ENCODE measurements at places on chromosomes 5 and 9.

GRCh38 chr5:39427229-39427628 is 2.4 kb upstream of the DAB2 start:
- no peak for DNase-seq

DNA sequence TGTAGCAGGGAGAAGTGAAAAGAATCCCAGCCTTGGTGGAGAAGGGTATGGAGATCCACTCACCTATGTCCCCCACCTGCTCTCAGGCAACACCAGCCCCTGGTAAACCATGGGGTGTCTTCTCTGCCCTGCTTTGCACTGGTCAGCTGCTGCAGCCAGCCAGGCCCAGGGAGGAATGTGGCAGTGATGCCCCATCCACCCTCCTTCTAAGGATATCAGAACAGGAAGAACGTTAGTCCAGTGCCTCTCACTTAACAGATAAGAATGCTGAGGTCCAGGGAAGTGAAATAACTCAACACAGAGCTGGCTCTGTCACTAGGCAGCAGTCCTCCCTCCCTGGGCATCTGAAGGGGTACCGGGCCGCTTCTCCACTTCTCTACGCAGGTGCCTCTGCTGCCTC is 9.7 kb upstream of the PPIC start:
- no peak for DNase-seq

DNA sequence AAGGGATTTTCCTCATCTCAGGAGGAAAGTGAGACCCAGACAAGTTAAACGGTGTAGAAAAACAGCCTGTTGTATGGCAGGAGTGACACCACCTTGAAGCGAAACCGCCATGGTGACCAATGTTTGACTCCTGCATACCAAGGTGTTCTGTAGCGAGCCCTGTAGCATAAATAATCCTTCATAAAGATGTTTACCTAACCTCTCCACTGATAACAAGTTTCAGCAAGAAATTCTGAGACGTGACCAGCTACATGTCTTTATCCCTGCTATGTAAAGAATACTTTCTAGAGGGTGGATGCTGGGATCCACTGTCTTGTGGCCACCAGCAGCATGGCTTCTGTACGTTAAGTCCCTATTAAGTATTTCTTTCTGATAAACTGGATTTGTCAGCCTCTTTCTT is 148.1 kb downstream of the MPDZ start:
- DNase-seq, result no peak

DNA sequence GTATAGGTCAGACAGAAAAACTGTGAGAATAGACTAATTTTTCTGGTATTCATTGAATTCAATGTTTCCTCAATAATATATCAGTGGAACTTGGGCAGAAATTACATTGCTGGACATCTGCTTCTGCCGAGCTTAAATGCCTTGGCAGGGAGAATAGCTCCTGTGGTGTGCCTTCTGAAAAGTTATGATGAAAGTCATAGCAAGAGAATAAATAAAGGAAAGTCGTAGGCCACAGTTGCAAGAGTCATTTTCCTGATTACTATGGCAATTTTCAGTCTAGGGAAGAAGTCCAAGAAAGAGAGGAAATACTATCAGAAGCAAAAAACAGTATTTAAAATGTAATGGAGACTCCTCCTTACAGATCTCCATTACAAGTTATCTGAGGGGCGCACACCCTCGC is 1596.1 kb upstream of the WWC1 start:
- DNase-seq, result no peak

- DNase-seq, result no peak
Measured at GRCh38 chr5:156414391-156414790, 87.4 kb downstream of the SGCD start.

DNA sequence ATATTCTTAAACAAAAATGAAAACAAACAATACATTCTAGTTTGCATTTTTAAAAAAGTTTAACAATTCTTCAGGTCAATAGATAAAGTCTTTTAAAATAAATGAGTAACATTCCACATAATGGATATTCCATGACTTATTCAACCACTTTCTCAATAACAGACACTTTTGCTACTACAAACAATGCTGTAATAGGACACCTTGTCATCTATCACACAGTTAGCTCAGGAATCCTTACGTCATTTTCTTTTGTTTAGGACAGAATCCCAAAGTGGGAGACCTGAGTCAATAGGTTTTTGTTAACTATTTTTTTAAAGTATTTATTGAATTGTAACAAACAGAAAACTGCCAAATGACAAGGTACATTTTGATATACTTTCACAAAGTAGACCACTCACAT is 72.5 kb downstream of the CEP120 start:
- DNase-seq, result no peak

GRCh38 chr9:121302786-121303185 is 34.8 kb downstream of the GSN start:
- no peak for DNase-seq

GRCh38 chr5:16679190-16679589 is 62.4 kb upstream of the RETREG1 start:
- DNase-seq, result no peak

GRCh38 chr9:110821064-110821463 is 152.5 kb downstream of the MUSK start:
- DNase-seq, result no peak

DNA sequence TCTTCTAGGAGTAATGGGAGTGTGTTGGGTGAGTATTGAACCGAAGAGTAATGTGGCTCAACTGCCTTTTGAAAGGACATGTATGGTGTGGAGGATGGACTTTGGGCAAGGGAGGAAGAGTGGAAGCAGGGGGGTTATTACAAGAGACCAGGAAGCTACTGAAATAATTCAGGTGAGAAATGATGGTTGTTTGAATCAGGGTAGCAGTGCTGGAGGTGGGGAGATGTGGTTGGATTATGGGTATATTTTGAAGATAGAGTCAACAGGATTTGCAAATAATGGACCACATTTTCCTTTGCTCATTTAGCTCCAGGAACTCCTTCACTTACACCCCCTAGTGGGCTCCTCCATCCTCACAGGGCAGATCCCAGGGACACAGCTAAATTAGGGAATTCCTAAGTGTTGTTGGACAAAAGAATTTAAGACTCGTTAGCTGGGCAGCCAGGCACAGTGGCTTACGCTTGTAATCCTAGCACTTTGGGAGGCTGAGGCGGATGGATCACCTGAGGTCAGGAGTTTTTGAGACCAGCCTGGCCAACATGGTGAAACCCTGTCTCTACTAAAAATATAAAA is 1.2 kb upstream of the SLC4A9 start:
- DNase-seq, result peak; percentile 89

- DNase-seq, result no peak
Measured at GRCh38 chr5:13359344-13359743, 585.1 kb downstream of the DNAH5 start.

GRCh38 chr5:157265714-157266285 is at the start of gene CYFIP2:
Gene CYFIP2, plus strand, starts transcription at chr5:157266123. Its CDS starts 19,239 bp downstream, at chr5:157285362.
- DNase-seq, result peak; percentile 74

- no peak for DNase-seq
Measured at GRCh38 chr9:88826771-88827181, 164.5 kb upstream of the S1PR3 start.

DNA sequence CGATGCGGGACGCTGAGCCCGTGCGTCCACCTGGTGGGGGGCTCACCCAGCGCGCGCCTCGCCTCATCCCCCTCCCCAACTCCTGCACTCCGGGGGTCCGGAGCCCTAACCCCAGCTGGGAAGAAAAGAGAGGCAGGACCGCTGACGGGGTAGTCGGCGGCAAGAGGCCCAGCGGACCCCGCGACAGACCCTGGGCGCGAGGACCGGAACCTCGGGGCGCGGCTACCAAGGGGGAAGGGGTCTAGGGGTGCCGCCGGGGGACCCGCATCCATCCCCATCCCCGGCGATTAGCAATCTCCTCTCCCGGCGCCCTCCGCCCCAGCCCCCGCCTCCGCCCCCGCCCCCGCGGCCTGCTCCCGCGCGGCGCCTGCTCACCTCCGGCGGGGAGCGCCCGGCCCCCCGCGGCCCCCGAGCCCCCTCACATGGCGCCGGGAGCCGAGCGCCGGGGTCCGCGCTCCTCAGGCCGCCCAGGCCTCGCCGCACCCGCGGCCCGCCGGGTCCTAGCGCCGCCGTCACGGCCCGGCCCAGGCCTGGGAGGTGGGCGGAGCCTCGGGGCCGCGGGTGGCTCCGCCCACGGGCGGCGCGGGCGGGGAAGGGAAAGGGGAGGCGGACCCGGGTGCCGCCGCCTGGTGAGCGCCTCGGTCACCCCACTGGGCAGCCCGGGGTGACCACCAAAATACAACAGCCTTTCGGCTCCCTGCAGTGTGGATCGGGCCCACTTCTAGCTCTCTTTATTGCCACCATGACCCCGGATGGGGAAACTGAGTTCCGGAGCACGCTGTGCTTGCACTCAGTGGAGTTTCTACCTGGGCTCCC is at the start of gene ST6GALNAC6:
Gene ST6GALNAC6, minus strand, starts transcription at position 476 of the 816 bp plus-strand sequence. CDS start 1,622 bp downstream, outside the sequence.
- DNase-seq, result peak; percentile 68

GRCh38 chr5:17359451-17360011 is 138.5 kb upstream of the TAF11L2 start:
- DNase-seq, result no peak

DNA sequence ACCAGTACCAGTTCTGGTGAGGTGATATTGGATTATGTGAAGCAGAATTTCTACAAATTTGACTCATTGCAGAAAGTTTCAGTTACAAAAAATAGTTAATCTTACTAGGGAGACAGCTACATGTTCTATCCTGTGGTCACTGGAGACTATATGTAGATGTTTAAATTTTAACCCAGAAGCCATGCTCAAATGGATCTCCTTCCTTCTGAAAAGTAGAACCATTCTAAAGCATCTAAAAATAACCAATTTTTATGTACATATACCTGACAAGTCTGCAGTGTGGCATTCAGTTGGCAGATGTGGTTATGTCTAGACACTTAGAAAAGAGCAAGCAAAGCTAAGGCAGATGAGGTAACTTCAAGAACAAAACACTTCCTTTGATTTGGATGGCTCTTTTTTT is 65.5 kb upstream of the POU4F3 start:
- no peak for DNase-seq

GRCh38 chr5:172765766-172766286 is 5.2 kb downstream of the DUSP1 start:
- DNase-seq, result no peak

GRCh38 chr5:114859438-114859735 is 310.3 kb downstream of the TRIM36 start:
- no peak for DNase-seq

GRCh38 chr5:18032744-18033143 is 398.5 kb downstream of the TAF11L14 start:
- DNase-seq, result no peak

- DNase-seq, result no peak
Measured at GRCh38 chr5:145554399-145554798, 280.7 kb downstream of the PRELID2 start.

- DNase-seq, result no peak
Measured at GRCh38 chr9:116721944-116722343, 34.8 kb downstream of the TRIM32 start.

GRCh38 chr9:133839822-133840329 is 101.7 kb upstream of the SARDH start:
- peak; percentile 86 for DNase-seq

GRCh38 chr9:72424131-72424530 is 59.1 kb upstream of the ZFAND5 start:
- DNase-seq, result no peak

DNA sequence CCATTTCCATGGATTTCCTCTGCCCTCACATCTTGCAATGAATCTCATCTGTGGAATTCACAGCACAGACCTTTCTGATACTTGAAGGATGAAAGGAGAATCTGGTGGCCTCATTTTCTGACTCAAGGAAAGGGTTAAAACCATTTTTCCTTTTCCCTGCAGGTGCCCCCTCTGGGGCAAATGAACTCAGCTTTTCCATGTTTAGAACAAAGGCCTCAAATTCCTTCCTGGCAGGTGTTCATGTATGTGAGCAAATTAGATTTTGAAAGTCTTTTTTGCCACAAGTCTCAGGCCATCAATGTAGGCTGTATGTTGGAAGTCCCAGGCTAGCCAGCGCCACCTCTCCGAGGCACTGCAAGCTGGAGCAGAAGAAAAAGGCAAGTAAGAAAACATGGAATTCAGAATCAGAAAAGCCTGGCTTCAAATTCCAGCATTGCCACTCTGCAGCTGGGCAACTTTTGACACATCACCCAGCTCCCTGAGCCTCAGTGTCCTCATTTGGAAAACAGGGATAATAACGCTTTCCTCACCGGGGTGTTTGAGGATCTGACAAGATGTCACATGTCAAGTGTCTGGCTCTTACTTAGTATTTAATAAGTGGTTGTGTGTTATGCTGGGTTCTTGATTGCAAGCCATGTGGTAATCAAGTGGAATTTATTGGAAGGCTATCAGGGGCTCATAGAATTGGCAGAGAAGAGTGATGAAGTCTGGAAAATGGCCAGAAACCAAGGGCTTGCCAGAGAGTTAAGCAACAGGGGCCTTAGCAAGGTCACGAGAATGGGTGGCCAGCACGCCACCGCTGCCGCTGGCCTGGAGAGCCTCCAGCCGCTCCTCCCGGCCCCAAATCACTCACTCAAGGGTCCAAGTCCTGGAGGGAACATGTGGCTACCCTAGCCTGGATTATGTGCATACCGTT is 48.4 kb upstream of the SMIM23 start:
- DNase-seq, result peak; percentile 55

GRCh38 chr9:36093384-36093783 is 43.1 kb upstream of the GLIPR2 start:
- no peak for DNase-seq

- DNase-seq, result no peak
Measured at GRCh38 chr9:126694206-126695081, 80.7 kb downstream of the LMX1B start.

DNA sequence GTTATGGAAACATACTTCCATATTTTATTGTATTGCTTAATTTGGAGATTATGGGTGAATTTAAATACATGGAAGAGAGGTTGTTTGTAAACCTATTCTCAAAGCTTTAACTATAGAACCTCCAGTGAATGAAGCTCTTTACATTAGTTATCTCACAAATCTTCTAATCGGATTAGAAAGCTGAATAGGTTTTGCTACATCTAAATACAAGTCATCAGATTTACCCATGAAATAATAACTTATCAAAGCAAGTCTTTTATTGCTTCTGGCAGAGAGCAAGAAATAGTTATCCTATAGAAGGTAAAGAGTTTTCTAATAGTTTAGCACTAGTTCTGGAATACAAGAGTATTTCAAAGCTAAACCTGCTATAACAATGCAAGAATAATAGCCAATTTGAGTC is 104.4 kb upstream of the SREK1 start:
- no peak for DNase-seq

DNA sequence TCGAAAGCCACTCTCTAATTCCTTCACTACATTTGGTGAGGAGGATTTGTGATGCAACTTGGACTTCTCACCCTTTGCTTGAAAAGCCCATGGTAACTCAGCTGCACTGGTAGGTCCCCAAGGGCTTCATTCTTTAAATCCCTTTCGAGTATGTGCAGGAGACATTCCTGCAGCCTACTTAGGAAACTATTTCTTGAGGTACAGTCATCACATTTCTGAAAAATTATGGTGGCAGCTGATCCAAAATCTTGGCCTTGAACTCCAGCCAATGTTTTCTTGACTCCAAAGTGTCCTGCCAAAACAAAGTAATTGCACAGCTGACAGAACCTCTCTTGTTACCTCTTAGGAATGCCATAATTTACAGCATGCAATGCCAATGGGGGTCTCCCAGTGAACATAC is 99.7 kb downstream of the NPR3 start:
- DNase-seq, result no peak

All from mesendoderm (in vitro differentiated cells).